Activated T-cell treated with anti-CD3 and anti-CD28 coated beads, Interleukin-2, amount 50 U/mL, for 4 hours (primary cell): ENCODE measurements at places on chromosomes 7 and 10. TPM values are rescaled to one million over a fixed set of nuclear protein-coding genes. Genes with fewer than 3 reads are reported as not detected.
A peak's percentile ranks its signal among the peaks of the same experiment; 100 is the strongest.

DNA sequence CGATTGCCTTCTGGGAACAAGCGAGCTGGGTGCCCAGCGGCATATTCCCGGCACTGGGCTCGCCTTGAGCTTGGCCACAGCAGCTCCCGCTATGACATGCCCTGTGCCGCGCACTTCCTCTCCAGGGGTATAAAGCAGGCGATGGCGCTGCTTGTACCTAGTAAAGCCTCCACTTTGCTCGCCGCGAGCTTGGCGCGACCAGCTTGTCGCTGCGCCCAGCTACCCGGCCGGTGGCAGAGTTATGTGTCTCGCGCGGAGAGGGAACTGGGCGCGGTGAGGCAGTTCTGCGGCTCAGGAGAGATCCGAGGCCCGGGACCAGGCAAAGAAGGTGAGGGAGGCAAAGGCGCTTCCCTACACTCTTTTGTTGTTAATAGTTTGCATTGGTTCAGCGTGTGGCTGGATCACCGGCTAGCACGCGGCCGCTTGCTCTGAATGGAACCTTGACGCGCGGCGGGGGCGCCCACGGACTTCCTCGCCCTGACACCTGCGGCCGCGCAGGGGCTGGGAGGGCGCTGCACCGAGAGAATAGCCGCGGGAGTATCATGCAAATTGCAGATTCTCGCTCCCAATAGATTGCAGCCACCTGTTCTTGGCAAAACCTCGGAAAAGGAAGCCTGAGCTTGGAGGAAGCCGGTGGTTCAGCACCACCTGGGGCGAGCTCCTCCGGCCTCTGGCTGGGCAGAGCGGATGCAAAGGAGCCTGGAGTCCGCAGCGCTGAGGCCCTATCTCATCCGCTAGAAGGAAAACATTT lies 3.0 kb upstream of the BUB3 start:
- peak; percentile 37 for DNase-seq

DNA sequence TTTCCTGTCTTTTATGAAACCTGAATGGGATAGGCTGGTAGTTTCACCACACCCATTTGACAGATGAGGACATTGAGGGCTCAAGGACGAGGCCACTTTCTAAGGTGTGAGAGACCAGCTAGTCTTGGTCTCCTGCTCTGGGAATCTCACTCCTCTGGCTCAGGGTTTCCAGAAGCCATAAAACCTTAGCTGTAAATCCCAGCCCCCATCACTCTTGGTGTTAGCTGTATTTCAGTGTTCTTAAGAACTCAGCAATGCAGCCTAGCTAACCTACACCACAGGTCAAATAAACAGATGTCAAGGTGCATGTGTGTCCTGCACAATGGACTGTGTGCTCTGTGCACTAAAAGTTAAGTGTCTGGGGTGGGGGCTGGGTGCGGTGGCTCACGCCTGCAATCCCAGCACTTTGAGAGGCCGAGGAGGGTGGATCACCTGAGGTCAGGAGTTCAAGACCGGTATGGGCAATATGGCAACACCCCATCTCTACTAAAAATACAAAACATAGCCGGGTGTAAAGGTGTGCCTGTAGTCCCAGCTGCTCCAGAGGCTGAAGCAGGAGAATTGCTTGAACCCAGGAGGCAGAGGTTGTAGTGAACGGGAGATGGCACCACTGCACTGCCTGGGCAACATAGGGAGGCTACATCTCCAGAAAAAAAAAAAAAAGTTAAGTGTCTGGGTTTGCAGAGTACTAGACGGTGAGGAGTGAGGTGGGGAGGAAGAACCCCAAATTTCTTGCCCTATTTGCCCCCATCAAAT lies 567 bp upstream of the EPO start:
- DNase-seq = no peak

DNA sequence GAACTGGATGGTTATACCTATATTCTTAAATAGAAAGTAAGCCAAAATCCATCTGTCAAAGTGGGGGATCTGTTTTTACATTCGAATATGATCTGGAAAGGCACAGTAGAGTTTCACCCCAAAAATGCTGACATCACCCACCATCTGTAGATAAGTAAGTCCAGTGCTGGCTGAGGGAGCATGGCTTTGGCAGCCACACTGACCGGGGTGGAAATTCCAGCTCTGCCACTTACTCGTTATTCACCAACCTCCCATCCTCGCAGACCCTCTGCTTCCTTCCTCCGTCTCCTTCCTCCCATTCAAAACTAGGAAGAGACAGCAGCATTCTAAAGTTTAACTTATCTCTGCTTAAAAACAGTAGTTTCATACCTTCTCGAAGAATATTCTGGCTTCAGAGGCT lies 84.9 kb upstream of the GATA3 start:
- DNase-seq = no peak

- DNase-seq = no peak
Measured at GRCh38 chr7:130021105-130021834, 29.9 kb downstream of the ZC3HC1 start.

GRCh38 chr10:33506838-33507661 lies 172.6 kb upstream of the NRP1 start:
- DNase-seq = no peak

GRCh38 chr7:116223588-116223987 lies 13.2 kb downstream of the TES start:
- no peak for DNase-seq

DNA sequence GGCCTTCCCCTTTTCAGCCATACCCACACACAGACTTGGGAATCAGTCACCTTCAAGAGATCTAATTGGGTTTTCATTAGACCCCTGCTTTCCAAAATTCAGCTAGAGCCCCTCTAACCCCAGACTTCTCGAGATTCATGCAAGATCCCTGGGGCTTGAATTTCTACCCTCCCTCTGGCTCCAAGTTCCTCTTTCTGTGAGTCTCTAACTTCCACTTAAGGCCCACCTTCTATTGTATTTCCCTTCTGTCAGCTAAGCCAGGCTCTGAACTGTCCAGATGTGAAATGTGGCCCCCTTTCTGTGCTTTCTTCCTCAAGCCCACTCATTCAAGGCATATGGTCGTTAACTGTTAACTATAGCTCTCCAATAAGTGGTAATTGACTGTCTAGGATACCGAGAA lies 132.2 kb downstream of the ZNF365 start:
- no peak for DNase-seq

GRCh38 chr7:80047032-80047431 lies 87.6 kb upstream of the GNAI1 start:
- DNase-seq = no peak

DNA sequence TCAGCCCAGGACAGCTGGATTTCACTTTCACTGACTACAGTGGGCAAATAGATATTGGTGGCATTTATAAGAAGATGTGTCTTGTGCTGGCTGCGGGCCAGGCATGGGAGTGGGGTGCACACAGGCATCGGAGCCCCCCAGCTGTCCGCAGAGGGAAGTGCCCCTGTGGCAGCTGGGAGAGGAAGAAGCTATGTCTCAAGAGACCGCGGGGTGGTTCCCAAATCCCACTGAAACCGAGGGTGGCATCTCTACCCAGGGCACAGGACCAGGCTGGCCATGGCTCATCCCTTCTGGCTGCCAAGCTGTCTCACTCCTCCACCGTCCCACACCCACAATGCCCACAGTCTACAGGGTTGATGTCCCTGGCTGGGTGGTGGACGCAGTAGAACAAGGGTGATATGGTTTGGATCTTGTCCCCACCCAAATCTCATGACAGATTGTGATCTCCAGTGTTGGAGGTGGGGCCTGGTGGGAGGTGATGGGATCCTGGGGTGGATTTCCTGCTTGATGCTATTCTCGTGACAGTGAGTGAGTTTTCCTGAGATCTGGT lies 94.8 kb downstream of the TCERG1L start:
- no peak for DNase-seq

- DNase-seq = no peak
Measured at GRCh38 chr10:87694011-87694794, 34.5 kb downstream of the PAPSS2 start.

- no peak for DNase-seq
Measured at GRCh38 chr10:75375838-75376237, 25.7 kb downstream of the ZNF503 start.

GRCh38 chr7:36011588-36011965 lies 141.5 kb upstream of the EEPD1 start:
- DNase-seq = no peak

DNA sequence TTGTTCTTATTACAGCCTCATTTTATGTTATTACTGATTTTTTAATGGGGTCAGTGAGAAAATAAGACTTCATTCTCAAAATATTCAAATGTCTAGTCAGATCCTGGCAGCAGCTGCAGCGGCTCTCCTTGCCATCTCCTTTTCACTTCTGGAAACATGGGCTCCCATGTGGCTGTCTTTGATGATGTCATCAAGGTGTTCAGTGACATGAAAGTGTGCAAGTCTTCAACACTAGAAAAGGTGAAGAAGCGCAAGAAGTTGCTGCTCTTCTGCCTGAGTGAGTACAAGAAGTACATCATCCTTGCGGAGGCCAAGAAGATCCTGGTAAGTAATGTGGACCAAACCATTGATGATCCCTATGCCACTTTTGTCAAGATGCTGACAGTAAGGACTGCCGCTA lies 19.6 kb downstream of the KLLN start:
- DNase-seq = no peak

GRCh38 chr7:1322240-1323110 lies 89.8 kb downstream of the UNCX start:
- DNase-seq = no peak

DNA sequence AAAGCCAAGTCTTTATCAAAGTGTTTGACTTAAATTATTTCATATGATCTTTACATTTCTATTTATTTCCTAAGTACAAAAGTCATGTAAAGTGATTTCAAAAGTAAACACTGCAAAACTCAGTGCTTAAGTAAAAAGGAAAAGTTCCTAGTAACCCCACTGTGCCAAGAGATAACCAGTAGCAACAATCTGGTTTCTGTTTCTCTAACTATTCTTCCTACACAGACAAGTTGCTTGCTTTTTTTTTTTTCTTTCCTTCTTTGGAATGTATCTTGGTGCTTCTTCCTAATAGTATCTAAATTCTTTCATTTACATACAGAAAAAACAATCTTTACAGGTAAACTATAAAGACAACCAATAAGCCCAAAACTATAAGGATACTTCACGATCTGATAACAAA lies 3.1 kb downstream of the JCAD start:
- DNase-seq = no peak

DNA sequence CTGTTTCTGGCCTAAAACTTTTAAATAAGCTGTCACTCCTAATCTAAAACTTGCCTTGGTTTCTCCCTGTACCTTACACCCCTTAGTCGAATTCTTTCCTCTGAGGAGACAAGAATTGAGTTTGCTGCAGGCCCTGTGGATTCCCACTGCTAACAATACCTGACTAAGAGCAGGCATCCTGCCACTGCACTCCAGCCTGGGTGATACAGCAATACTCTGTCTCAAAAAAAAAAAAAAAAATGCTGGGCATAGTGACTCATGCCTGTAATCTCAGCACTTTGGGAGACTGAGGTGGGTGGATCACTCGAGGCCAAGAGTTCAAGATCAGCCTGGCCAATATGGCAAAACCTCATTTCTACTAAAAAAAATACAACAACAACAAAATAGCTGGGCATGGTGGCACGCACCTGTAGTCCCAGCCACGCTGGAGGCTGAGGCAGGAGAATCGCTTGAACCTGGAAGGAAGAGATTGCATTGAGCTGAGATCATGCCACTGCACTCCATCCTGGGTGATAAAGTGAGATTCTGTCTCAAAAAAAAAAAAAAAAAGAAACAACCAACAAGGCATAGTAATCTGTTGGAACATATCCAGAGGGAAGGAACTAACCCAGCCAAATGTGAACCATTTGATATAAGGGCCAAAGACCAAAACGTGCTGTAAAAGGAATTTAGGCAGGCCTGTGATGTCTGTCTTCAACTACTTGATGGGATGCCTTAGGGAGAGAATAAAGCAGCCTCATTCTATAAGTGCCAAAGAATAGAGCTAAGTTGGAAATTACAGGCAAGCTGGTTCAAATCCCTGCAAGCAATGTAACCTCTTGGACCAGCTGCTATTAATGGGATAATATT lies 732.7 kb upstream of the AUTS2 start:
- no peak for DNase-seq

GRCh38 chr10:14382022-14382421 lies 51.3 kb upstream of the FRMD4A start:
- DNase-seq = peak; percentile 27

DNA sequence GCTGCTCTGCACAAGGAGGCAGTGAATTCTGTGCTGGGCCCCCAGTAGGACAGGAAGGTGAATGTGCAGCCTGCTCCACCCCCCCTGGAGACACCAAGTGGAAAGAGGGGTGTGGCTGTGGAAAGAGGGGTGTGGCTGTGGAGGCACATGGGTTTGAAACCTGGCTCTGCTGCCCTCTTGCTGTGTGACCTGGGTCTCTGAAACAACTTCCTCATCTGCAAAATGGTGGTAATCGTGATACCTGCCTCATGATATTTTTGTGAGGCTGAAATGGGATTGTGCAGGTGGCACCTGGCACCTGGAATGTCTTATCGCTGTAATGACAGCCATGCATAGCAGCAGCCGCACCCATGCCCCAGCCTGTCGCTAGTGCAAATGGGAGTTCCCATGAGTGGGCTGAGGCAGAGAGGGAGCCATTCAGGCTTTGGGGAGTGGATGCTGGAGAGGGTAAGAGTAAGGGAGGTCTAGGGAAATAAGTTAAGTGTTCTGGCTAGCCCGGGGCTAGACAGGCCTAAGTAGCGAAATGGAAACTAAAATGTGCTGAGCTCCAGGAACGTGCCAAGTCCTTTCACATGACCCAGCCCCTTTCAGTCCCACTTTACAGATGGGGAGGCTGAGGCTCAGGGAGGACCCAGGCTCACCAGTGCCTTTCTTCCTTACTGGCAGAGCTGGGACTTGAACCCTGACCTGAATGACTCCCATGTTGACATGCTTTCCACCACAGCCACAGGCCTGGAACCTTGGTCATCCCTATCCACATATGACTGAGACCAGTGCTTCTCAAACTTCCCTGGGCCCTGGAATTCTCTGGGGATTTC lies 35.0 kb downstream of the C10orf105 start:
- DNase-seq = no peak

- no peak for DNase-seq
Measured at GRCh38 chr7:27132214-27132613, 1.7 kb upstream of the HOXA4 start.

ATRNL1 gene
- not detected for total RNA-seq

SPDYE11 gene
- total RNA-seq = not detected

H2BK1 gene
- total RNA-seq = not detected

AZGP1 gene
- total RNA-seq = 0.34 TPM

DRGX gene
- not detected for total RNA-seq

OR6V1 gene
- total RNA-seq = not detected

COL26A1 gene
- not detected for total RNA-seq

AS3MT gene
- 0.18 TPM for total RNA-seq

PRSS1 gene
- 11.7 TPM for total RNA-seq

MBL2 gene
- not detected for total RNA-seq

ZNF365 gene
- 1.3 TPM for total RNA-seq
